ENCODE measurements at places on chromosomes 7 and 10. TPM values are rescaled to one million over a fixed set of nuclear protein-coding genes. Genes with fewer than 3 reads are reported as not detected.

The HOXA7 gene
- total RNA-seq, result not detected

The JCAD gene
- 19.3 TPM for total RNA-seq

The CDHR3 gene
- total RNA-seq, result 1.9 TPM

The PROSER2 gene
- total RNA-seq, result 5.7 TPM

The NXPH1 gene
- not detected for total RNA-seq

The MMP21 gene
- total RNA-seq, result 0.12 TPM

The BUD23 gene
- total RNA-seq, result 30.2 TPM

The ST8SIA6 gene
- total RNA-seq, result not detected

The GATA3 gene
- 0.12 TPM for total RNA-seq

The LRRN3 gene
- 1.3 TPM for total RNA-seq

The OLAH gene
- not detected for total RNA-seq

The SSC4D gene
- total RNA-seq, result 1.6 TPM

- H3K36me3 ChIP-seq, result no peaks in the 10 kb centered on the region
- H3K4me1 ChIP-seq, result no peaks in the 10 kb centered on the region
- H3K27ac ChIP-seq, result no peak overlapping the region
- H3K27me3 ChIP-seq, result no peaks in the 10 kb centered on the region
Observed at GRCh38 chr7:1767524-1767923, 97.4 kb downstream of the ELFN1 start.

DNA sequence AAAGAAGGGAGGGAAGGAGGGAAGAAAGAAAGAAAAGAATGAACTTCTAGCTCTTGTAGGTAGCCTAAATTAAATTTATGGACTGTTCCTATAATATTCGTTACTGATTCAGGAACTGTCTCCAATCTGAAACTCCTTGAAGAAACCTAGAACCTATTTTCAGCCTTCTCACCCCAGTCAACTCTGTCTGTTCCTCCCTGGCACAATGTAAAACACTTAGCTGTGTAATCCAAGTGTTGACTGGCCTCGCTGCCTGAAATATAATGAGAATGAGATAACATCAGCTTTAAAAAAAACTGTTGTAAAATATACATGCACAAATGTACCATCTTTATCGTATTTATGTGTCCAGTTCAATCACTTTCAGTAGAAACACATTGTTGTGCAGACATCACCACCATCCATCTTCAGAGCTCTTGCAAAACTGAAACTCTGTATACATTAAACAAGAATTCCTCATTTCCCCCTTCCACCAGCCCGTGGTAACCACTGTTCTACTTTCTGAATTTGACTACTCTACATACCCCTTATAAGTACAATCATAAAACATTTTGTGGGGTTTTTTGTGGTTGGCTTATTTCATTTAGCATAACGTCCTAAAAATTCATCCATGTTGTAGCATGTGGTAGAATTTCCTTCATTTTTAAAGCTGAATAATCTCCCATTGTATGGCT, 6.3 kb upstream of the C7orf33 start:
- no peak for DNase-seq
- no peak overlapping the region for H3K27ac ChIP-seq
- H3K4me3 ChIP-seq, result no peak overlapping the region
- H3K27me3 ChIP-seq, result no peaks in the 10 kb centered on the region
- H3K36me3 ChIP-seq, result no peaks in the 10 kb centered on the region

DNA sequence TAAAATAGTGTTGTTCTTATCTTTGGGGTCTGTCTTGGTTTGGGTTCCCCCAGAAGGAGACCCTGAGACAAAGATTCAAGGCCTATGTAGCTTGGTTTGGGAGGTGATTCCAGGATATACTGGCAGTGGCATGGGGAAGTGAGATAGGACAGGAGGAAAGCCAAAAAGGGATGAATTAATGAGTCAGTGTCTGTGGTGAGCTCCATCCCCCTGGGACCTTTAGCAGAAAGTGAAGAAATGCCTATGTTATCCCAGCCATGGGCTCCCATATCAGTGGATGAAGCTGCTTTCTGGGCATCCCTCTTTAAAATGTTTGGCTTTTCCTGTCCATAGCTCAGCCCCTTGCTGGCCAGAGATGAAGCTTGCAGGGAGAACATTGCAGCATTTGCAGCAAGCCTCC, 217.0 kb upstream of the CTBP2 start:
- no peaks in the 10 kb centered on the region for H3K27me3 ChIP-seq
- H3K4me1 ChIP-seq, result no peaks in the 10 kb centered on the region
- no peak overlapping the region for H3K4me3 ChIP-seq

DNA sequence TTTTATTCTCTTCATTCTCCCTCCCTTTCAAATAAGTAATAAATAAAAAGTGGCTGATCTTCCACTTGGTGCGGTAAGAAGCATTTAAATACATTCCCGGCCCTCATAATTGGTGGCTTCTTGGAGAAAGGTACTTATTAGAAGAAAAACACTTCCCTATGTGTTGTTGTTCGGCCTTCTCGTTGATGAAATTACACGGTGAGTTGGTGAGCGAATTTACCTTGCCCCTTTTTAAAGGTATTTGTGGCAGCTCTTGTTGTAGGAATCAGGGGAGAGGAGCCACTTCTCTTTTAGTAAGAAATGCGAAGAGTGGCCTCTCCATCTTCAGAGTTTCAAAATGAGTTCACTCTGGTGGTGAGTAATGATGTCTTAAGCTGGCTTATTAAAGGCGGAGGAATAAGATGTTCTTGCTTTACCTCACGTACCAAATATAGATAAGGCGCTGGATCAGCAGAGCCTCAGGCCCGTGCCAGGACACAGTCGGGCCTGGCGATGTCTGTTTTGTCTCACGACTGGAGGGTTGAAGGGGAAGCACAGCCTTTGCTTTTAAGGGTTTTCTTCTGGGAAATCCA, 135.9 kb downstream of the CUX1 start:
- DNase-seq, result no peak
- H3K4me1 ChIP-seq, result no peaks in the 10 kb centered on the region
- H3K36me3 ChIP-seq, result no peaks in the 10 kb centered on the region
- no peak overlapping the region for H3K27ac ChIP-seq

DNA sequence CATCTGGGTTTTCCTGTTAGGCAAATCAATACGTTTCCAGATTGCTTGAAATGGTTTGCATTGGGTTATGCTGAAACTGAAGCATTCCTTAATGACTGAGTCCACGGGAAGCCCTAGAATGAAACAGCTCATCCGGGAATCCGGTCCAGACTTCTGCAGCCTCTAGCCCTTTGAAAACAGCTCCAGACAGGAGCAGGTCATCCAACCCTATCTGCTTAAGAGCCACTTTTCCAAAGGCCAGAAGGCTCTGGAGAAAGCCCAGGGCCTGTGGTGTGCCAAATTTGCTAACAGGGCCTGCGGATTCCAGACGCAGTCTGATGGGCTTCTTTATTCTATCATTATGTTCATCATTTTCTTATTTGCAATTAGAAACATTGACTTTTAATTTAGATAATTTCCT, 265.4 kb downstream of the SKIDA1 start:
- no peak overlapping the region for H3K27ac ChIP-seq
- no peaks in the 10 kb centered on the region for H3K4me1 ChIP-seq
- DNase-seq, result no peak
- no peak overlapping the region for H3K4me3 ChIP-seq

GRCh38 chr10:50271564-50272250, 20.4 kb upstream of the ASAH2 start:
- no peak for DNase-seq
- H3K27ac ChIP-seq, result no peak overlapping the region
- H3K4me3 ChIP-seq, result no peak overlapping the region

GRCh38 chr10:22849077-22849805, 78.6 kb upstream of the ARMC3 start:
- H3K27me3 ChIP-seq, result no peaks in the 10 kb centered on the region
- H3K27ac ChIP-seq, result peak overlapping the region; percentile 50
- H3K36me3 ChIP-seq, result no peaks in the 10 kb centered on the region
- H3K4me3 ChIP-seq, result peak overlapping the region; percentile 22

GRCh38 chr7:149027055-149027454, 1.2 kb downstream of the PDIA4 start:
- H3K4me1 ChIP-seq, result peaks cover 3% of the 10 kb centered on the region
- H3K36me3 ChIP-seq, result no peaks in the 10 kb centered on the region
- peak overlapping the region; percentile 84 for H3K4me3 ChIP-seq
- DNase-seq, result no peak

GRCh38 chr10:122232769-122233168, 38.3 kb upstream of the BTBD16 start:
- DNase-seq, result no peak
- H3K36me3 ChIP-seq, result peaks cover 3% of the 10 kb centered on the region
- no peaks in the 10 kb centered on the region for H3K4me1 ChIP-seq
- no peaks in the 10 kb centered on the region for H3K27me3 ChIP-seq
- H3K27ac ChIP-seq, result no peak overlapping the region

- H3K4me1 ChIP-seq, result no peaks in the 10 kb centered on the region
- no peaks in the 10 kb centered on the region for H3K27me3 ChIP-seq
- no peak overlapping the region for H3K4me3 ChIP-seq
- DNase-seq, result no peak
Observed at GRCh38 chr7:132117181-132117580, 459.1 kb downstream of the PLXNA4 start.

DNA sequence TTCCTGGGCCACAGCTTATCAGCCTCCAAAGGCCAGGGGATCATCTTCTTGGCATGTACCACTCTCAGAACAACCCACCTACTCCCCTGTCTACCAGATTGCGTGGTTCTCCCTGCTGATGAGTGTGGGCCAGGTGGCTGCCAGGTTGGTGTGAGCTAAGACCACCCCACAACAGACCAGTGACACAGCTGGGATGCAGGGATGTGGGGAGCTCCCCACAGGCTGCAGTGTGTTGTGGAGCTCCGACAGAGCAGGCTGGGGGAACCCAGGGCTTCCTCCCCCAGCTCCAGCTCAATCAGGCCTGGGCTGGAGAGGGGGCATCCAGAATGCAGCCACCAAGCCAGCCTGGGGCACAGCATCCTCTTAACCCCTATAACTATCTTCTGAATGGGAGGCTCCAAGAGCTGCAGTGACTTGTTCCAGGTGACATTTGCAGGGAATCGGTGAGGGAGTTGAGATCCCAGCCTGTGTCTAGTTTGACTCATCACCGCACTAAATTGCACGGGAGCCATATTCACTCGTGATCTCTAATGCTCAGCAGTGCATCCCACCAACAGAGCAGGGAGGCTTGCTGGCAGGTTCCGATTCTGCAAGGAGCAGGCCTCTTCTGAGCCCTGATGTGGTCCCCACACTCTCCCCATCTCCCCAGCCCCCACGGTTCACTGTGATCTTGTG, 596 bp upstream of the GDF2 start:
- H3K27me3 ChIP-seq, result no peaks in the 10 kb centered on the region
- no peaks in the 10 kb centered on the region for H3K36me3 ChIP-seq

DNA sequence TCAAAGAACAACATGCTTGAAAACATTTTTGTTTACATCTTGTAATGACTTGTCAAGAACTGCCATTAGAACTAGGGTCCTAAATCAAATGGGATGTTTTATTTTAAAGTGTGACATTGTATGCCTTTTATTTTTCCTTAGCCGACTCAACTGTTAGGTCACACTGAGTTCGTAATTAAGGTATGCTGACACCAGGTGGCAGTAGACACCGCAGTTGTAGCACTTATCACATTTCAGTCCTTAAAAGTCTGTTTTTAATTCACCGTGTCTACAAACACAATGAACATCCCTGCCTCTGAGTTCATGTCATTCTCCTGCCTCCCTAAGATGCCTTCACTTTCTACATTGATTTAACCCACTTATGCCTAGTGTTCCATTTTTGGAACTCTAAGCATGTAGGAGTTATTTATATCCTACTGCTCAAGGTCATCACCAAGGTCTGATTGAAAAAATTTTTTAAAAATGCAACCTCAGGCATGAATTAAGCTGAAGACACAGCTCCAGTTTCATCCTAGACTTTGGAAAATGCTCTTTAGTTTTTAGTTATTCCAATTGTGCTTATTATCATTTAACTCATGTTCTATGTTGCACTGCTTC, 186.1 kb downstream of the BMPER start:
- H3K4me3 ChIP-seq, result no peak overlapping the region
- H3K27ac ChIP-seq, result no peak overlapping the region
- H3K27me3 ChIP-seq, result no peaks in the 10 kb centered on the region
- DNase-seq, result no peak
- no peaks in the 10 kb centered on the region for H3K4me1 ChIP-seq

- DNase-seq, result peak; percentile 25
- no peaks in the 10 kb centered on the region for H3K36me3 ChIP-seq
- H3K27me3 ChIP-seq, result no peaks in the 10 kb centered on the region
- H3K4me3 ChIP-seq, result no peak overlapping the region
- no peak overlapping the region for H3K27ac ChIP-seq
Observed at GRCh38 chr10:86341361-86341811, 25.2 kb downstream of the GRID1 start.

- no peak for DNase-seq
- H3K4me1 ChIP-seq, result no peaks in the 10 kb centered on the region
- H3K27ac ChIP-seq, result no peak overlapping the region
- H3K4me3 ChIP-seq, result no peak overlapping the region
- H3K36me3 ChIP-seq, result no peaks in the 10 kb centered on the region
Observed at GRCh38 chr10:88800152-88801125, 2.1 kb upstream of the LIPM start.

DNA sequence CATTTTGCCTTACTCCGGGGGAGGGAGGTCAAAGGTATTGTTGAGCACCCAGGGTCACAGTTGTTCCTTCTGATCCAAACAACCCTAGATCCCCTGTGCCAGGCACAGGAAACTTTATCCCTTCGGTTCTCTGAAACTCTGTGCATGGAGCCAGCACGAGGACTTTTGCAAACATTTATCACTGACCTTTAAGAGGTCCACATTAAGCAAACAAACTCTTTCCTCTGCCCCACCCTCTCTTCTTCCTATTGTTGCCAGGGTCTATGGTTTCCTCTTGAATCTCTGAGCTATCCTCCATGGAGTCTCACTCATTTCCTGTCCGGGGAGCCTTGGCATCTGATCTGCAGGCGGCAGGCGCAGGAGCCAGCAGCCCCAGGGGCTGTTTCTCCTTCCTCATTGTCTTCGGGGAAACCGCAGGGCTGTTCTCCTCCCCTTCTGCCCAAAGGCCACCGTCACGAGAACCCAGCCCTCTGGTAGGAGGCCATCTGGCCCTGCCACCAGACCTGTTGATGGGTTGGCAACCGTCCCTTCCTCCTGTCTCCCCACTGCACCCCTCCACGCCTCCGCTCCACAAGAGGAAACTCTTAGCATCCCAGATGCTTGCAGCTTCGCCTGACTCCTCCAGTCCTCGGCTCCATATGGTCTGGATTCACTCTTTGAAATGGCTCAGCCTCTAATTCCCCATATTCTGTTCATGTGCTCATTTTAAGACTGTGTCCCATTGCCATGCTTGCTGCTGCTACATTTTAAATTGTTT, 327.3 kb upstream of the NRP1 start:
- peak; percentile 52 for DNase-seq
- H3K4me3 ChIP-seq, result no peak overlapping the region
- H3K27me3 ChIP-seq, result no peaks in the 10 kb centered on the region
- H3K27ac ChIP-seq, result no peak overlapping the region

GRCh38 chr10:129786216-129786615, 177.9 kb downstream of the EBF3 start:
- H3K27me3 ChIP-seq, result no peaks in the 10 kb centered on the region
- no peak overlapping the region for H3K4me3 ChIP-seq
- no peak for DNase-seq
- no peaks in the 10 kb centered on the region for H3K36me3 ChIP-seq
- H3K4me1 ChIP-seq, result no peaks in the 10 kb centered on the region

GRCh38 chr7:46680147-46680546, 759.1 kb upstream of the IGFBP3 start:
- no peak overlapping the region for H3K4me3 ChIP-seq
- no peak overlapping the region for H3K27ac ChIP-seq
- H3K27me3 ChIP-seq, result no peaks in the 10 kb centered on the region

- no peaks in the 10 kb centered on the region for H3K36me3 ChIP-seq
- H3K4me1 ChIP-seq, result no peaks in the 10 kb centered on the region
- H3K27ac ChIP-seq, result no peak overlapping the region
- no peak for DNase-seq
Observed at GRCh38 chr10:26440088-26440470, 1.9 kb downstream of the APBB1IP start.

All from pancreas (tissue), 10 donors.